Amniotic stem cell (primary cell): ENCODE measurements at places on chromosomes 13 and 19.
A peak's percentile ranks its signal among the peaks of the same experiment; 100 is the strongest.

GRCh38 chr19:42594617-42595489 is at the start of gene CEACAM8:
CEACAM8 (minus strand) TSS chr19:42594924; CDS start chr19:42594828, 96 bp downstream.
- no peak for DNase-seq

- DNase-seq: no peak
These were observed 43.5 kb upstream of the PCCA start for GRCh38 chr13:100045355-100045754.

GRCh38 chr13:109146912-109147647 is 517.7 kb downstream of the MYO16 start:
- DNase-seq: peak; percentile 34

- DNase-seq: peak; percentile 16
These were observed 96.9 kb downstream of the WDFY2 start for GRCh38 chr13:51681037-51681678.

- DNase-seq: no peak
These were observed 19.5 kb upstream of the NDUFS7 start for GRCh38 chr19:1364070-1364704.

- no peak for DNase-seq
These were observed 2683.8 kb downstream of the PCDH9 start for GRCh38 chr13:64546371-64546770.

DNA sequence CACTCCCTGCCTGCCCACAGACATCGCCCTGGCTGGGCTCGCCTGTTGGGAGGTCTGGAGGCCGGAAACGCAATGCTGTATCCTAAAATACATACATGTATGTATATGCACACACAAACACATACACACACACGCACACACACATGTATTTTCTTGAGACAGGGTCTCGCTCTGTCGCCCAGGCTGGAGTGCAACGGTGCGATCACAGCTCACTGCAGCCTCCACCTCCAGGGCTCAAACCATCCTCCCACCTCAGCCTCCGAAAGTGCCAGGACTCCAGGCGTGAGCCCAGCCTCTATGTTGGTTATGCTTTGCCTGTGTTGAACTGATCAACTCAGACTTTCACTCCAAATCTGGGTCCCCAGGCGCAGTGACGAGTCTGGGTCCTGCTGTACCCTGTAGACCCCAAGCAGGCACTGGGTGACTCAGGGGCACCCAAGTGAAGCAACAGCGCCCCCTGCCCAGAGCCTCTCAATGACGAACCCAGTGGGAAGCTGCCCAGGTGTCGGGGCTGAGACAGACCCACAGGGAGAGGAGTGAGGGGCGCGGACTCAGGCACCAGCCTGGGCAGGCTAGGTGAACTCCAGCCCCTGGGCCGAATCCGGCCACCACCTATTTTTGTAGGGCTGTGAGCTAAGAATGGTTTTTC is 27.4 kb upstream of the CACTIN start:
- DNase-seq: no peak

DNA sequence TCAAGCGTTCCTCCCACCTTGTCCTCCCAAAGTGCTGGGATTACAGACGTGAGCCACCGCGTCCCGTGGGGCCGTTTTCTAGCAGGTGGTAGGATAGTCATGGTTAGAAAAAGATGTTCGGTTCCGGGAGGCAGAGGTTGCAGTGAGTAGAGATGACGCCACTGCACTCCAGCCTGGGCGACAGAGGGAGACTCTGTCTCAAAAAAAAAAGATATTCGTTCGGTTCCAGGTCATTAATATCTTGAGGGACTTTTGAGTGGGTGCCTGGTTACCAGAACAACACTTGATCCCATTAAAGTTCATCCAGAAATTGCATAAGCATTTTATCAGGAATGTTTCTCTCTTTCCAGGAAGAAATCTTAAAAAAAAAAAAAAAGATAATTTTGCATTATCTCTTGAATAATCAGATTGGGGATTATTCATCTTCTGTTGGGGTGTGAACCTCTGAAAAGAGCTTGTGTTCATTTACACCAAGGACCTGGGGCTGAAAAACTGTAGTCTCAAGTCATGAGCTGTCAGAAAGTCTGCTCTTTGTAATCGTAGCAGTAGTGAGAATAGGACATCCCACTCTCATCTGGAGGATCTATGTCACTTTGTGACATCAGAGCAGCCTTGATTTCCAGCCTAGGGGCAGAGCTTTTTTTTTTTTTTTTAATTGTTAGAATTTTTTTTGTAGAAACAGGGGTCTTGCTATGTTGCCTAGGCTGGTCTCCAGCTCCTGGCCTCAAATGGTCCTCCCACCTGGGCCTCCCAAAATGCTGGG is 1.0 kb upstream of the ETHE1 start:
- DNase-seq: no peak
